ENCODE measurements at places on chromosomes 1 and 21. TPM values are rescaled to one million over a fixed set of nuclear protein-coding genes. Genes with fewer than 3 reads are reported as not detected.

C1orf116 gene
- 212 TPM for total RNA-seq

OLFM3 gene
- not detected for total RNA-seq

PRDM16 gene
- 14.9 TPM for total RNA-seq

IRF6 gene
- total RNA-seq, result 15.7 TPM

MAEL gene
- not detected for total RNA-seq

CRYAA gene
- not detected for total RNA-seq

RSPO1 gene
- total RNA-seq, result 1.2 TPM

PPFIA4 gene
- total RNA-seq, result 1.3 TPM

DNA sequence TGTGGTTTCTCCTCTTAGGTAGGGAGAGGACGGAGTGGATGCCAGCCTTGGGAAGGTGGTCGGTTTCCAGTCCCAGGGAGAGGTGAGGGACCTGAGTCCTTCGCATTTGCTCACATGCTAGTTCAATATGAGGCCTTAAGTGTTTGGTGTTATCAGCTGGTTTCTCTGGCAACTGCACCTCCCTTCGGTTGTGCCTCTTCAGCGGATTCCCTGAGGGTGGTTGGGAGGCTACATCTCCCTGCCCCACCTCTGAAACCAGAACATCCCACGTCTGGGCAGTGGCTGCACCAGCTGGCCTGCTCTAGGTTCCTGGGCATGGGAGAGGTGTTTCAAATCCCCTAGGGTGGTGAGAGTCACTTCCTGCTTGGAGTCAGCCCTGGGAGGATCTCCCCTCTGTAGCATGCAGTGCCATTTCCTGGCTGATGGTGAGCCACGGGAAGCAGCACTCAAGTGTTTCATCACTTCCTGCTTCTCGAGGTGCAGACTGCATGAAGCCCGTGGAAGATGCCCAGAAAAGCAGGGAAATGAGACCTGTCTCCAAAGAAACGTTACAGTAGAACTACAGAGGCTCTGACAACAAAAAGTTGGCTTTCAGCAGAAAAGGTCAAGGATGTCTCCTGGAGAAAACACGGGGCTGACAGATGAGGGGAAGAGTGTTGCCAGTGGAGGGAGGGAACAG is 4.5 kb downstream of the TMEM125 start:
- DNase-seq, result no peak

DNA sequence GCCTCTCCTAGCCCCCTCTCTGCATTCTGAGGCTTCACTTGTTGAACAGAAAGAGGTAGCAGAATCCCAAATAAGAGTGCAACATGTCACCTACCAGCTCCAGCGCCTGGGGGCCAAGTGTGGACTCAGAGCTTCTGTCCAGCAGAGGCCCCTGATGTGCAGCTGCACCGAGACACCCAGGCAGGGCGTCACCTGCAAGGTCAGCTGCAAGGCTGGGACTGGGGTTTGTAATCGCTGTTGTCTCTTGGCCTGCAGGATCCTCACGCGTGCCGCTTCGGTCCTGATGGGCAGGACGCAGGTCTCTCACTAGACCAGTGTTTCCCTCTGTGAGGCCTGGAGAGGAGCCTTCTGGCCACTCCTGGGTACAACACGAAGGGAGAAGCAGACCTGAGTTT is 4.3 kb upstream of the SLX9 start:
- no peak for DNase-seq

- DNase-seq, result no peak
Measured at GRCh38 chr1:4075436-4076225, 175.6 kb upstream of the C1orf174 start.

GRCh38 chr1:245458761-245459174 is 304.0 kb downstream of the KIF26B start:
- no peak for DNase-seq

DNA sequence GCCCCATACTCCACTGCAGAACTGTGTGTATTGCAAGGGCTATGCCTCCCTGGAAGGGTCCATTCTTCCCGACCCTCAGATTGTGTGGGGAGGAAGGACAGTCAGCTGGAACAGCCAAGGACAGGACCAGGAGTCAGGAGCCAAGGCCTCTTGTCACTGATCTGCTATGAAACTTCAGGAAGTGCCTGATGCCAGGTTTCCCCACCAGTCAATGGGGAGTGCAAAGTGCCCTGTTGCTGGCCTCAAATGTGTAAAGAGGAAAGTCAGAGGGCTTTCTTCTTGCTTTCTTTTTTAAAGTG is 168.8 kb downstream of the GRIK3 start:
- DNase-seq, result no peak

DNA sequence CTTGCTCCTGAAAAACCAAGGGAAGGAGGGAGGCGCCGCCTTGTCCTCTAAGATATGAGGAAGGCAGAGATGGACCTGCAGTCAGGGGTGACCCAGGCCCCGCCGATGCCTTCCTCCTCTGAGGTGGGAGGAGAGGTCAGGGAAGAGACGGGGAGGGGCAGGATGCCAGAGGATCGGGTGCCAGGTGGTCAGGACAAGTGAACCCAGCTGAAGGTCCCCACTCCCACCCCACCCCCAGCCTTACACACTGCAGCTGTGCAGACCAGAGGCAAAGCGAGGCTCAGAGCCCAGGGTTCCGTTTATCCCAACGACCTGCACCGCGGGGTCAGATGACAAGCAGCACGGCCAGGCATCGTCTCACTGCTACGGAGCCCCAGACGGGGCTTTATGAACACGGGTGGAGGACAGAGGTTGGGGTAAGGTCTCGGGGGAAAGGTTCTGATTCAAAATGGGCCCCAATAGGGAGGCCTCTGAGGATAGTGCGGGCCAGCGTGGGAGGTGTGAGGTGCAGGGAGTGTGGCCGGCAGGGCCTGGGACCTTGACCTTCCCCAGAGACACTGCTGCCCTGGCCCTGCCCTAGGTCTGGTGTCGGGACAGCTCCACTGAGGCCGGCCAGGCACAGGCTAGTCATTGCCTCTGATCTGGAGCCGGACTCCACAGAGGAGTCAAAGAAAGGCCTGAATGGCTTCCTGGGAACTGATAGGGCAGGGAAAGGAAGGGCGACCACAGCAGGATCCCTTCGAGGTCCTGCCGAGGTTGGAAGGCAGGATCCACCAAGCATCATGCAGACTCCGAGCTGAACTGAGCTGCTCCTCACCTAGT is 112.4 kb downstream of the WDR4 start:
- peak; percentile 72 for DNase-seq

DNA sequence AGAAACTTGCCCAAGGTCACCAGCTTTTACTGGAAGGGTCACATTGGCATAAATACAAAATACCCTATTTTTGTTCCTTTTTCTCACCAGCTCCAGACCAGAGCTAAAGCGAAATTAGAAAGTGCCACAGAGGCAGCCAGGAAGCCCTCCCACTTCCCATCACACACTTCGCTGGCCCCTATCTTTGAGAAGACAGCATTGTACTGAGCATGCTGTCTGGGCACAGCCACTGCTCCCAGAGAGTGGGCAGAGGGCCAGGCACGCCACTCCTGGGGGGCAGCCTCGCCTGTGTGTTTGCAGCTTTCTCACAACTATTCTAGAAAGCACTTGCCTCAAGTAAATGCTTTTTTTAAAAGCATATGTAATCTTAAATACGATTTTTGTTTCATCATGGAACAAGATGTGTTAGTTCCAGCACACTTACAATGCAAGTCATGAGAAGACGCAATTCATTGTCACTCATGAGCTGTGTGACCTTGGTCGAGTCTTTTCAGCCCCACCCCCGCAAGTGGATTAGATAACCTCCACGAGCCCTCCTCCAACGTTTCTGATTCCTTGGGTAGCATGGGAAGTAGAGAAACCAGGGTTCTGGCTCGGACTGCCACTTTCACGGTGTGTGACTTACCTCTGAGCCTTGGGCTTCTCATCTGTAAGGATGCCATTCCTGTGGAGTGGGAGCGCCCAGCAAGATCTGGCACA is 25.7 kb upstream of the EPHA8 start:
- DNase-seq, result no peak

DNA sequence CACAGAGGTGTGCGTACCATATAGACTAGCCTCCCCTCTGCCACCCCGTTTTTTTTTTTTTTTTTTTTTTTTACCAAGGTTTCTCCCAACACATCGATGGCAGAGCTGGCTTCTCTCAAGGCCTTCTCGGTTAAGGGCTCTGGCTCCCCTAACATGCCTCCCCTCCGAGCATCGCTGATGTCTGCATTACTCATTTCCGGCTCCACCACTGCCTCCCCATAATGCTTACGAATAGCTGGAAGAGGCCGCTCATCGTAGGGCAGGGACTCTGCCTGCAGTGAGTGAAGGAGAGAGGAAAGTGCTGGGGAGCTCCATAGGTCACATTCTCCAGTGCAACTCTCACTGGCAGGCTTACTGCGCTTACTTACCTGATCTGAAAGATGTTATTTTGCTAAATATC is 20.6 kb downstream of the CEP104 start:
- no peak for DNase-seq

- no peak for DNase-seq
Measured at GRCh38 chr1:21299780-21300395, 9.6 kb upstream of the ECE1 start.

GRCh38 chr1:79197421-79197820 is 190.9 kb upstream of the ADGRL4 start:
- no peak for DNase-seq

DNA sequence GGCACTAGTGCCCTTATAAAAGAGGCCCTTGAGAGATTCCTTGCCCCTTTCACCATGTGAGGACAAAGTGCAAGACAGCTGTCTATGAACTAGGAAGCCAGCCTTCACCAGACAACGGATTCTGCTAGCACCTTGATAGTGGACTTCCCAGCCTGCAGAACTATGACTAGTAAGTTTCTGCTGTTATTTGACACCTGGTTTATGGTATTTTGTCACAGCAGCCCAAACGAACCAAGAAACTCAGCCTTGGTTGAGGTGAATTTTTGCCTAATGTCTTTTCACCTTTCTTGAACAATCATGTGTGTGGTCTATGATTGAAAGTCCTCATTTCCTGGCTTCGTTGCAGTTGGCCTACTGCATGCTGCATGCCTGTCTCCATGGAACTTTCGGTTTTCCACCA is 302.2 kb downstream of the GRIK1 start:
- no peak for DNase-seq

GRCh38 chr1:235287208-235287882 is 40.6 kb downstream of the ARID4B start:
- DNase-seq, result no peak

GRCh38 chr1:89839516-89839915 is 18.7 kb downstream of the LRRC8D start:
- no peak for DNase-seq

GRCh38 chr1:241857131-241857530 is 9.1 kb downstream of the EXO1 start:
- no peak for DNase-seq

GRCh38 chr1:43585557-43585956 is 54.9 kb downstream of the PTPRF start:
- no peak for DNase-seq
